ENCODE measurements at places on chromosomes 2 and 18.

DNA sequence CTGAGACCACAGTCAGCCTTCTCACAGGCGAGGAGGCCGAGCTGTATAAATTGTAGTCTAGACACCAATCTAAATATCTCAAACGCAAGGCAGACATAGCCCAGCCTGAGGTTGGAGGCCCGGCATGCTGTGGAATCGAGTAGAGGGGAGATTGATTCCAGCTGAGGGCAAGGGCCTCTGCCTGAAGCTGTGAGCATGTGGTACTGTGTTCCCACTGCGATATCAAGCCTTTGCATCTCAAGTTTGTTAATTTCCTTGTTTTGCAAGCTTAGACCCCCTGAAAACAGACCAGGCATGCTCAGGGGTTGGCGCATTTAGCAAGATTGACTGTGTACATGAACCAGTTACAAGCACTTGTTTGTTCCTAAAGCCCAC lies 65.1 kb upstream of the FOSL2 start:
- no peak for DNase-seq

GRCh38 chr2:233021771-233022170 lies 8.7 kb upstream of the NGEF start:
- no peak for DNase-seq

DNA sequence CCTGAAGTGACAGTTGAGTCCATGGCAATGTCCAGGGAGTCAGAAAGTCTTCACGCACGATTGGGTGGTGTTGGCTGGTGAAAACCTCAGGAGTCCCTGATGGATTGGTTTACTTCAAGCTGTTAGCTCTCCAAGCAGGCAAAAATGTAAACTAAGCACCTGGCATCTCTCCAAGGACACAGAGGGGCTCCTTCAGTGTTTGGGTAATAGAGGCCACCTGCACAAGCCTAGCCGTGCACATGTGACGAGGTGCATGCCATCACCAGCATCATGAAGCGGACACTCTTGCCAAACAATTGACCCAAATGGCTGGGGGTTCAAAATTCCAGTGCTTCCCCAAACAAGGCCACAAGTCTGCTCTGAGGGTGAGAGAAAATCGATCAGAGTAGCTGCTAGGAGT lies 104.7 kb upstream of the CD302 start:
- DNase-seq = no peak

DNA sequence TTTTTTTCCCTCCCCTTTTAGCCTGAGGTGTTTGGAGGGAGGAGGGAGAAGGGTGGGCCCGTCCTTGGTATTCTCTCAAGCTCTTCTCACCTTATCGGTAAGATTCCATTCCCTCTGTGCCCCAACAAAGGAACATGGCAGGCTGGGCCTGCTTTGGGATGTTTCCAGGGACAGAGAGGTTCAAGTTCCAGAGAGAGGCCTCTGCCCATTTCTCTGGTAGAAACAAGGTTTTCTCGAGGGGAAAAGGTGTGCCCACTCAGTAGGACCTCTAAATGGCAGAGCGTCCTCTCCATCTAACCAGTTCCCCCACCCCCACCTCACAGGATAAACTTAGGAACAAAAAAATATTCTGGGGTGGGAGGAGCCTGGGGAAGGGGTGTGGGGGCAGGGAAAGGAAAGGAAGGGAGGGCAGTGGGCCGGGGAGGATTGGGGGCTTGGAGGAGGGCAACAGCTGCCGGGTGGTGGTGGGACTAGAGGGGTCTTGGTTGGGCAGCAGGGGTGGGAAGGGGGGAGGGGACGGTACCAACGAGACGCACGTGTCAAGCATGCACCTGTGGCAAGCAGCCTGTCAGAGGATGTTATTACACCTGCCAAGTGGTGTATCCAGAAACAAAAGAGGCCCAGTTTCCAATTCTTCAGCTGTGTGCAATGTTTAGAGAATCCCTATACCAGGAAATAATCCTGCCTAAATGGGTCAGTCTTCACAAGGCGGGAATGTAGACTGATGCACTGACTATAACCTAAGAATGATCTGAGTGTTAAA lies 2.1 kb downstream of the PCBP1 start:
- DNase-seq = no peak

GRCh38 chr18:26133652-26134051 lies at the start of gene PSMA8:
PSMA8 (plus strand) TSS chr18:26133869; CDS start chr18:26133966, 97 bp downstream.
- DNase-seq = peak; percentile 17

GRCh38 chr2:52395912-52396311 lies 1364.0 kb upstream of the NRXN1 start:
- DNase-seq = no peak

DNA sequence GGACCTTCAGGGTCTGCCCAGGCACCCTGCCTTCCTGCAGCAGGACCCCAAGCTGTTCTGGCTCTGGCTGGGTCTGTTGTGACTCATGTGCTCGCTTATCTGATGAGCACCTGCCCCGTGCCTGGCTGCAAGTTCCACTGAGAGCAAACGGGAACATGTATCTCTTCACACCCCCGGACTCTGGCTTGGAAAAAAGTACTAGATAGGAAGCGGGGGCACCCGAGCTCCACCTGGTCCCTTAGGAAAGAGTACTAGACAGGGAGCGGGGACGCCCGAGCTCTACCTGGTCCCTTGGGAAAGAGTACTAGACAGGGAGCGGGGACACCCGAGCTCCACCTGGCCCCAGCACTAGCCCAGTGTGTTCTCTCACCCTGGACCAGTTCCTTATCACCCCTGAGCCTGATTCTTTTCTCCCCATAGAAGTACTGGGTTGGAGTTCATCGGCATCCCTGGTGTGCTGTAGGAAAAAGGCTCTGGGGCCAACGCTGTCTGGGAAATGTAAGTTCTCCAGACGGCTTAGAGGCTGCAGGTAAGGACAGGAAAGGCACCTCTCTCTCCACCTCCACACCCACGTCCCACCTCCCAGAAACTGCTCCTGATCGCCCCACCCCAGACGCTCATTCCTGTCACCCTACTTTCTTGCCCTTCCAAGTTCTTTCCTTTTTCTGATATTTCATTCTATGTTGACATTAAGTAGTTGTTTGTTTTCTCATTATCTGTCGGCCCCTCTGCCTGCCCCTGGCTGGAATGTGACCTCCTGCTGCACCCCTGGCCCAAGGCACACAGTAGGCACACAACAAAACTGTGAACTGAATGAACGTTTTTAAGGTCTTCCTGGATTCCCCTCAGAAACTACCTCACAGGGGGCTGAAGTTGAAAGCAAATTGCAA lies 40.2 kb downstream of the HDAC4 start:
- no peak for DNase-seq

DNA sequence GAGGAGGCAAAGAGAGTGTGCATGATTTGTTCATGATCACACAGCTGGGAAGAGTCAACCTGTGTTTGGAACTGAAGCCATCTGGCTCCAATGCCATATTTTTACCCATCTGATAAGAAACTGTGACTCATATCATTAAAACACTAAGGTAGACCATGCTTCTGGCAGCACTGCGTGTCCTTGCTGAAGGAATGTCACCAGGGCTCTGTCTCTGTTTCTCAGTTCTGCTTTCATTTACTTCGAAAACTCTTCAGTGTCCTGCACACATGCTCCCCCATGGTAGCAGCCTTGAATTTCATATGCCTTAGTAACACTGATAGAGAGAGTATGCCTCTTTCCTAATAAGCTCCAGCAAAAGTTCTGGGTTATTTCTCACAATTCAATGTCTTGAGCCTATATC lies 830.4 kb downstream of the DCDC2C start:
- no peak for DNase-seq
